Stimulated activated CD8-positive, alpha-beta memory T cell treated with anti-CD3 and anti-CD28 coated beads, Interleukin-4, amount 100 ng/mL, for 4 hours (primary cell): ENCODE measurements at places on chromosomes 12 and 14.

DNA sequence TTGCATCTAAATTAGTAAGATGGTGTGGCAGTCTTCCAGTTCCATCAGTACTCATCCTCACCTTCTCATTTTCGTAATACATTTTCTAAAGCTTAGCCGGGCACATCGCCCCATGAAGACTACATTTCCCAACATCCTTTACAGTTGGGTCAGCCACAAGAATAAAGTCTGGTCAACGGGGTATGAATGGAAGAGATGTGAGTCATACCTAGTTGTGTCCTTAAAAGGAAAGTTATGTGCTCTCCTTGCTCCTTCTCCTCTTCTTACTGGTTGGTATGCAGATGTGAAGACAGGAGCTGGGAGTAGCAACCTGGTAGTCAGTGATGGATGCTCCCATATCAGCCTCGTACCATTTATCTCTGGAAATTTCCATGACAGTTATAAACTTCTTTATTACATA is 35.9 kb upstream of the EGLN3 start:
- DNase-seq = no peak

DNA sequence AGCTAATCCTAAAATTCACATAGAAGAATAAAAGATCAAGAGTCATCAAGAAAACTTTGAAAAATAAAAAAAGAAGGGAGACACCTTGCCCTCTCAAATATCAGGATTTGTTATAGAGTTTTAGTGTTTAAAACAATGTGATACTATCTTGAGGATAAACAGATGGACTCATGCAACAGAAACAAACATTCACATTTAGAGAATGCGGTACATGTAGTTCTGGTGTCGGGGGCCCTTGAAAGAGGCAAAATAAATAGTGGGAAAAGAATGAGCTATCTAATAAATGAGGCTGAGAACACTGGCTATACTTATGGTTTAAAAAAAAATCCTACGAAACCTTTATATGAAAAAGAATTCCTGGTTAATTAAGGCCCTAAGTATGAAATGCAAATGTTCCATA is 127.7 kb downstream of the LLPH start:
- no peak for DNase-seq

DNA sequence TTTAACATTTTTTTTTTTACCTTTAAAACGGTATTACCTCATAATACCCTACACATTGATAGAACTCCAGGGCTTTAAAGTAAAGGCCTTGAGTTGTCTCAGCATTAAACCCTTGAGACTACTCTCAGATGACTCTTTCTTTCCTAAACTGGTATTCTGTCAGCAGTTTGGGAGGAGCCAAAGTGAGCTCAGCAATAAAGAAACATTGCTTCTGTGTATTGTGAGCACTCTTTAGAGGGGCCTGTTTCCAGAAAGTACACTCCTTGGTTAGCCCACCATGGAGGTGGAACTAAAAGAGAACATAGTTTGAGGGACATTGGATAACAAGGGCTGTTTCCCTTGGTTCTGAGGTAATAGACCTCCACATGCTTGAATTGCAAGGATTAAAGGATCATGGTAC is 20.4 kb downstream of the MAP3K12 start:
- DNase-seq = no peak

GRCh38 chr12:83575326-83575725 is 888.6 kb downstream of the TMTC2 start:
- no peak for DNase-seq

DNA sequence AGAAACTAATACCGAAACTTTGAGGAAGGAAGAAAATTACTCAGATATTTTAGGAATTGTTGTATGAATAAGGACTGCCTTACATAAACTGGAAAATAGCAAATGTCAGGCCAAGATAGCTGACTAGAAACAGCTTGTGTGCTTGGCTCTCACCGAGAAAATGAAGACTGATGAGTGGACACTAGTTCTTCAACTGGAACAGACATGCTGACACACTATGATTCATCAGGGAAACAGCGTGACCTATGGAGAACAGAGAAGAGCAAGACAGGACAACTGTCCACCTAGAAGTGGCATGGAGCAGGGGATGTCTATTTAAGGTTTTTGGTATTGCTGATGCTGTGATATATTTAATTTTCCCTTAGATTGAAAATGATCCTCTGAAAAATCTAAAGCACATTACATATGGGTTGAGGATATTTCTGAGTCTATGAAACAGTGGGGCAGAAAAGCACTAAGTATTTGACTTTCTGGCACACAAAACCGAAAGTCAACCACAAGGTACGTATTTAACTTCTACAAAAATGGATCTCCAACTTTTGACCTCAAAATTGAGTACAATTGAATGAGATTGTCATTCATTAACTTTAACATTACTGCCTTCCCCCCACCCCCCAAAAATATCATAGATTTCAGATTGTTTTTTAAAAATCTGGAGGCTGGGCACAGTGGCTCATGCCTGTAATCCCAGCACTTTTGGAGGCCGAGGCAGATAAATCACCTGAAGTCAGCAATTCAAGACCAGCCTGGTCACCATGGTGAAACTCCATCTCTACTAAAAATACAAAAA is 863.2 kb downstream of the LRFN5 start:
- DNase-seq = no peak

DNA sequence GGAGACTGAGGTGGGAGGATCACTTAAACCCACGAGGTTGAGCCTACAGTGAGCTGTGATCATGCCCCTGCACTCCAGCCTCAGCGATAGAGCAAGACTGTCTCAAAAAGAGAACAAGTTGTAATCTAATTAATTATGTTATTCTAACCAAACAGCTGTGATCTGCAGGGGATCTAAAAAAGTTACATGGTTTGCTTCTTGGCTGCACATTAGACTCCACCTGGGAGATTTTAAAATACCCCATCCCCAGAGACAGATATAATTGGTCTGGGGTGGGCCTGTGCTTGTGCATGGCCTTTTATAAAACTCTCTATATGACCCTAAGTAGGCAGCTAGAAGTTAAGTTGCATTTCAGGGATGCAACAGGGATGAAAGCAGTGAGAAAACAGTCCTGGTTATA is 76.7 kb downstream of the SCAF11 start:
- DNase-seq = no peak

GRCh38 chr12:106235770-106236169 is 12.1 kb downstream of the CKAP4 start:
- no peak for DNase-seq

- no peak for DNase-seq
Observed at GRCh38 chr14:38507299-38507698, 251.4 kb upstream of the CLEC14A start.

GRCh38 chr14:69540654-69541335 is 33.9 kb downstream of the CCDC177 start:
- DNase-seq = no peak

DNA sequence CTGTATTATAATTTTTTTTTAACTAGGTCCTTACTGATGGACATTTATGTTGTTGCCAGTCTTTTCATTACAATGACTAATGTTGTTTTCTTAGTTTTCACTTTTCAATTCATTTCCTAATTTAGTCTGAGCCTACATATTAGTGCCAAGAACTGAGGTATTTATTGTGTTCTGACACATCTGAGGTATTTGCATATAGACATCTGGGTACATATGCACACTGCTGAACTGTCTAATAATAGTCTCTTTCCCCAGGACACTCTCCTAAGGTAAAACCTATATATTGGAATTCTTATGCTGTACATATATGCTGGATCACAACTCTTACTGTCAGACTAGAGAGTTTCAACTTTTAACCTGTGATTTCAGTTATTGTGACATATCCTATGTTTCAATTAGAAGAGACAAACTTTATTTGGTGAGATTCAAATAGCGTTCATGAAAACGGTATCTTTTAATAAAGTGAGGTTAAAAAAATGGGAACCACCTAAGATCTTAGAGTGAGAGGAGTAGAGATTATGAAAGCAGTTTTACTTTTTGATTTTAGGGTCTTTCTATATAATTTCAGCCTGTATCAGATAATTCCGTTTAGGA is 263.2 kb downstream of the RAD51B start:
- DNase-seq = no peak

DNA sequence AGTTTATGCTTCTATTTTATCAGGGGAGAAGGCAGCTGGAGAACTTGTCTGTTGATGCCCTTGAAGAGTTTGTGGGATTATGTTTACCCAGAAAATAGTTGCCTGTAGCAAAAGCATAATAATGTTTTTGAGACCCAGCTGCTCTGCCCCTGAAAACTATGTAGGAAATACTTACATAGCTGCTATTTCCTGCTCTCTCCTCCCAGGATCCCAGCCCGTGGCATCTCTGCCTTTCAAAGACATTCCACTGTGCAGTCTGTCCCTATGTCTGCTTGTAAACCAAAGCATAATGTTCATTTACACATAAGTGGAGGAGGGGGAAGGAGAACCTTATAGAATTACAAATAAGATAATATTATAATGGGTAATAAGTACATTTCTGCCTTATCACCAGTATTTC is 198.7 kb downstream of the SYT1 start:
- no peak for DNase-seq

DNA sequence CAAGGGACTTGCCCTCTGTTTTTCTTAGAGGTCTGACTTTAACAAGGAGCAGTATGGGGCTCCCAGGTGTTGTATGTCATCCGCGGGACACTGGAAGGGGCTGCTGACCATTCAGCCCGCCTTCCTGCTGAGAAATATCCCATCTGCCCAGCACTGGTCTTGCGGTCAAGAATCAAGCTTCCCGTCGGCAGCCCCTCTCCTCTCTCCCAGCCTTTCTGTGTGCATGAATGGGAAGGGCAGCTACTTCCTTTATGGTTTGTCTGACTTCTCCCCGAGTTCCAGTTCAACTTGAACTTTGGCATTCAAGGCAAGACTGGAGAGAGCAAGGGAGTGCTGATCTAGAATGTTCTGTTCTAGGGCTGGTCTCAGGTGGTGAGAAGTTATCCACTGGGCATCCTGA is 51.5 kb downstream of the PSMA6 start:
- no peak for DNase-seq

GRCh38 chr14:61385002-61385685 is 63.8 kb downstream of the PRKCH start:
- no peak for DNase-seq

GRCh38 chr12:7709969-7710675 is 1.1 kb upstream of the DPPA3 start:
- no peak for DNase-seq

DNA sequence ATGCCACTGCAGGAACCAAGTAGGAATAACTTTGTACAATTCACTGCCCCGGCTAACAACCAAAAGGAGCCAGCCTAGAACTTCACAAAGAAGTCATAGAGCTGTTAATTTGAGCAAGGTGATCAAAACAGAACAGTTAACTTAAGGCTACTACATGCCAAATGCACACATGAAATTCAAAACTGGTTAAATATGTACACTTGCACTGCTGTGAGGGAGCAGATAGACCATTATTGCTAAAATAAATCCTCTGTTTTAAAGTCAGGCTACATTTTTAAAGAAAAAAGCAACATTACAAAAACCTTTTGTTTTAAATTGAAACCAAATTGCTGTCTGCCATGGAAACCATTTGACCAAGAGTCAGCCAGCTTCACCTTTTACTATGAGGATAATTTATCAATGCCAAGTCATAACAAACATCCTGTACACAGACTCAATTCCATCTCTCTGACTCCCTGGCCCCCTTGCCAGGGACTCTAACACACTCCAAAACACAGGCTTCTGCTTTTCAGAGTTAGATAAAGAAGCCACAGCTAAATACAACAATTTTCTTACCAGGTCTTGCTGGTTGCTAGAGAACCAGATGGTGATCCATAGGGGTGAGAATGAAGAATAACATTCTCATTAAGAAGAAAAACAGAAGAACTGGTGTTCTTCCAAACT is 84.0 kb downstream of the LRP6 start:
- no peak for DNase-seq

- no peak for DNase-seq
Observed at GRCh38 chr14:99791476-99792209, 1.6 kb upstream of the EML1 start.
